ENCODE measurements at places on chromosomes 7 and 10.

GRCh38 chr7:90824386-90825307 lies 228.5 kb downstream of the CDK14 start:
- no peak for DNase-seq

DNA sequence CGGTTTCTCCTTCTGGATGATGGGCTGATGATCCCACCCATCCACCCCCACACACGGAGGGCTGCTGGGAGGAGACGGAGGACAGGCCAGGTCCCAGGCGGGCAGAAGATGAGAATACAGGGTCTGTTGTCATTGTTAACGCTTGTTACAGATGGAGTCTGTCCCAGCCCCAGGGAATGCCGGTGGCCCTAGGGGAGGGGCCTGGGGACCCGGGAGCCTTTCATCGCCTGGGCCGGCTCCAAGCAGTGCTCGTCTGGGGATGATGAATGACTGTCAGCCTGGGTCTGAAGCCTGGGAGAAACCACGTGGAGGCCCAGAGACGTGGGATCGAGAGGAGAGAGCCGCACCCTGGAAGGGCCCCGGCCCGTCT lies 69.2 kb downstream of the UNCX start:
- no peak for DNase-seq

DNA sequence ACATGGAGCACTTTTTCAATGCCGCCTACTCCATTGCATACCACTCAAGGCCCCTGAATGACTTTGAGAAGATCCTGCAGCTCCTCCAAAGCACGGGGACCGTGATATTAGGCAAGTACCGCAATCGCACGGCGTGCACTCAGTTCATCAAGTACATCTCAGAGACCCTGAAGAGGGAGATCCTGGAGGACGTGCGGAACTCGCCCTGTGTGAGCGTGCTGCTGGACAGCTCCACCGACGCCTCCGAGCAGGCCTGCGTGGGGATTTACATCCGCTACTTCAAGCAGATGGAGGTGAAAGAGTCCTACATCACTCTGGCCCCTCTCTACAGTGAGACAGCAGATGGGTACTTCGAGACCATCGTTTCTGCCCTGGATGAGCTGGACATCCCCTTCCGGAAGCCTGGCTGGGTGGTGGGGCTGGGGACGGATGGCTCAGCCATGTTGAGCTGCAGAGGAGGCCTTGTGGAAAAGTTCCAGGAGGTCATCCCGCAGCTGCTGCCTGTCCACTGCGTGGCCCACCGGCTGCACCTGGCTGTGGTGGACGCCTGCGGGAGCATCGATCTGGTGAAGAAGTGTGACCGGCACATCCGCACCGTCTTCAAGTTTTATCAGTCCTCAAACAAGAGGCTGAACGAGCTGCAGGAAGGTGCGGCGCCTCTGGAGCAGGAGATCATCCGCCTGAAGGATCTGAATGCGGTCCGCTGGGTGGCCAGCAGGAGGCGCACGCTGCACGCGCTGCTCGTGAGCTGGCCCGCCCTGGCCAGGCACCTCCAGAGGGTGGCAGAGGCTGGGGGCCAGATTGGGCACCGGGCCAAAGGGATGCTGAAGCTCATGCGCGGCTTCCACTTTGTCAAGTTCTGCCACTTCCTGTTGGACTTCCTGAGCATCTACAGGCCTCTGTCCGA lies 12.7 kb upstream of the ATP6V0E2 start:
- DNase-seq: no peak

GRCh38 chr7:142240546-142240945 lies 17.3 kb downstream of the PRSS58 start:
- no peak for DNase-seq

- DNase-seq: no peak
These were observed 92.0 kb upstream of the CALN1 start for GRCh38 chr7:72504061-72504706.

All from GM10248 (cell line).